HCEC 1CT (cell line): ENCODE measurements at places on chromosomes 16 and 17.

DNA sequence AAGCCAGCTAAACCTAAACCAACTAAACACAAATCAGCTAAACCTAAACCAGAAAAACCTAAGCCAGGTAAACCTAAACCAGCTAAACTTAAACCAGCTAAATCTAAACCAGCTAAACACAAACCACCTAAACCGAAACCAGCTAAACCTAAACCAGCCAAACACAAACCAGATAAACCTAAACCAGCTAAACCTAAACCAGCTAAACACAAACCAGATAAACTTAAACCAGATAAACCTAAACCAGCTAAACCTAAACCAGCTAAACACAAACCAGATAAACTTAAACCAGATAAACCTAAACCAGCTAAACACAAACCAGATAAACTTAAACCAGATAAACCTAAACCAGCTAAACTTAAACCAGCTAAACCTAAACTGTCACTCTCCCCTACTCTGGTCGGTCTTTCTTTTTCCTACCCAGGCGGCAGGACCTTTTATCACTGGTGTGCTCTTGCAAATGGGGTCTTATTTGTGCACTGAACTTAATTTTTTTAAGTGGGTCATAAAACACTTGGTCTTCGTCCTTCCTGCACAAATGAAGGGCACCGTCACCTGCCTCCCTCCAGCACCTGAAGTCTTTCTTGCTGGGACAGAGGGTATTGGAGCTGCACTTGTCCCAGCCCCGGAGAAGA is 7.2 kb downstream of the EVPL start:
- no peak for DNase-seq

DNA sequence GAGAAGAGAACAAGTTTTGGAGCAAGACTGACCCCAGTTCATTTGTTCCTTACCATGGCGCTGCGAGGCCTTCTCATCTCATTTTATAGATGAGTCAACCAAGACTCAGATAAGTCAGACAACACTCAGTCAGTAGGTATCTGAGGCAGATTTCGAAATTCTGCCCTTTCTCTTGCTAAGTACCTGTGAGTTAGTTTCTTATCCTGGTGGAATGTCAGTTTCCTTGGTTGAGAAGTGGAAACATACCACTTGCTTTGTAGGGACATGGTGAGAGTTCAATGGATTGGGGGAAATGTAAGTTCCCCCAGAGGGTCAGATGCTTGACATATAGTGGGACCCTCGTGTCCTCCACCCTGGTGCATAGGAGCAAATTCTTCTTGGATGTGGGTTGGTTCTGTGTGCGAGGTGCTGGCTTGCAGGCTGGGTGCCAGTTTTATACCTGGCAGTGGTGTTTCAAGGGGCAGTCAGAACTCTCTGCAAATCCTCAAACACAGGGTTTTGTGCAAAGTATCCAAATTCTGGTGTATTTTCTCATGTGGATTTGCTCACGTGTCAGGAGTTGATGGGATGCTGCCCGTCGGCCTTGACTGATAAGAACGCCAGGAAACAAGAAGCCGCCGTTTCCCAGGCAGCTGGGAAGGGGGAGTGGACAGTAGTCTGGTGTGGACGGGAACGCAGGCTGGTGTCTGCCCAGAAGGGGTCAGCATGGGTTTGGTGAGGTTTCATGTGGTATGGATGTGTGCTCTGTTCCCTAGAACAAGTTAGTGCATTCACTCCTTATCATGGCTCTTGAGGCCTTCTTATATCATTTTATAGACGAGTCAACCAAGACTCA is 61.1 kb upstream of the CIBAR2 start:
- DNase-seq: peak; percentile 92

DNA sequence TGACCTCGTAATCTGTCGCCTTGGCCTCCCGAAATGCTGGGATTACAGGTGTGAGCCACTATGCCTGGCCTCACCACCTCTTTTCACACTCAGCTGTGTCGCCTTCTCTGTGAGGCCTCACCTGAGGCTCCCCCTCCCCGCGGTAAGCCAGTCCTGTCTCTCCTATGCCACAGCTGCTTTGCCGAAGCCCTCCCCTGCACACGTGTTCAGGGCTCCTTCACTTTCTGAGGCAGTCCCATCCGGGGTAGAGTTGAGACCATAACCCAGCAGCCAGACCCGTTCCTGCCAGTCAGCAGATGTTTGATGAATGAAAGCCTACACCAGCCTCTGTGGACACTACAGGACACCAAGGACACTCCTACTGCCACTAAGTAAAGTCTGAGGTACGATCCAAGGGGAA is 10.6 kb downstream of the USP7 start:
- DNase-seq: no peak

- DNase-seq: no peak
These were observed 77.3 kb upstream of the ATF7IP2 start for GRCh38 chr16:10308305-10309193.

- no peak for DNase-seq
These were observed 10.0 kb downstream of the TNFAIP1 start for GRCh38 chr17:28345419-28346198.

GRCh38 chr16:50600582-50601283 is 52.5 kb downstream of the NKD1 start:
- no peak for DNase-seq

DNA sequence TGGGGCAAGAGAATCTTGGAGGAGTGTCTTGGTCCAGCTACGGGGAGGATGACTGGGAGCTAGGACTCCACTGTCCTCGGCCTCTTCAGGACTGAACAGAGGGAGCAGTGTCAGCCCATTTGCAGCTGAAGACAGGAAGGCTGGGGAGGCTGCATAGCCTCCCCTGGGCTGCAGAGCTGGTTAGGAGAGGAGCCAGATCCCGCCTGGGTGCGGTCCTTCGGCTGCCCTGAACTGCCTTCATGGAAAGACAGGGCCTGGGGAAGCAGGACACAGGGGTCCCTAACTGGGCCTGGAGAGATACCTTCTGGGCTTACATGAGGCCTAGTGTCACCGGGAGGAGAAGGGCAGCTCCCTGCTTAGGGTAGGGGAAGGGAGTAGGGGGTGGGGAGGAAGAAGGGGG is 26.6 kb downstream of the UNC13D start:
- DNase-seq: no peak

DNA sequence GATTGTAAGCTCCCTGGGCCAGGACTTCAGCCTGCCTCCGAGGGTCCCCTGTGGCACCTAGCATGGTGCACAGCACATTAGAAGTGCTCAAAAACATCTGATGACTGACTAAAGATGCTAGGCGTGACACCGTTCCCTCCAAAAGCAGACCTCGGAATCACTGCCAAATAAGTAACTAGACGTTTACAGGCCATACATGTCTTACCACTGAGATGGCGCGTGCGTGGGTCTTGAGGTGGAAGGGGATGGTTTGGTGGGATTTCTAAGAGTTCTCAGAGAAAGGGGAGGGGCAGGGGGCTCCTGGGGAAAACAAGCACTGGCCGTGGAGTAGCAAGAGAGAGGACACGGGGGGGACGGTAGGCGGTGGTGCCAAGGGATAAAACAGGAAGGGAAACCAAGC is 12.4 kb downstream of the MPO start:
- DNase-seq: no peak

DNA sequence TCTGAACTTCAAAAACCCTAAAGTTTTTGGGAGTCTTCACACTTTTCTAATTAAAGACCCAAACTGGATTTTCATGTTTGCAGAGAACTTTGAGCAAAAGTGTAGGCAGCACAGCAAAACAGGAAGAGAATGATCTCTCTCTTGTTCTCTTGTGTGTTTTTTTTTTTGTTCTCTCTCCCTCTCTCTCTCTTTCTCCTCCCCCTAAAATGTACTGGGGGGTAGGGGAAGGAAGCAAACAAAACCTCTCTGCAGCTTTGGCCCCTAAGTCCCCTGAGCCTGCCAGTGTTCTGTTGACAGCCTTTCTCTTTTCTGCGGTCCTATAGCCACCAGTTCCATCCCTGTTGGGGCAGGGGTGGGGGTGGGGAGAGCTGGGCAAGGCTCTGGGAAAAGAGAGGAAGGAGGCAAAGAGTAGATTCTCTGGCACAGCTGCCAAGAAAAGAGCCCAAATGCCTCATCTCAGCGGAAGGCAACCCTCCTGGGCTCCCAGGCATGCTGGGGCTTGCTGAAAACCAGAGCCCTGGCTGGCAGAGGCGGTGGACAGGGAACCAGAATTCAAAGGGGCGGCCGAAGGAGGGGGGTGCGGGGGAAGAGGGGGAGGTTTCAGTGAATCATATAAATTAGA is 295.3 kb downstream of the SOX9 start:
- DNase-seq: no peak

- DNase-seq: no peak
These were observed 175.1 kb downstream of the FOXL1 start for GRCh38 chr16:86753399-86753798.

DNA sequence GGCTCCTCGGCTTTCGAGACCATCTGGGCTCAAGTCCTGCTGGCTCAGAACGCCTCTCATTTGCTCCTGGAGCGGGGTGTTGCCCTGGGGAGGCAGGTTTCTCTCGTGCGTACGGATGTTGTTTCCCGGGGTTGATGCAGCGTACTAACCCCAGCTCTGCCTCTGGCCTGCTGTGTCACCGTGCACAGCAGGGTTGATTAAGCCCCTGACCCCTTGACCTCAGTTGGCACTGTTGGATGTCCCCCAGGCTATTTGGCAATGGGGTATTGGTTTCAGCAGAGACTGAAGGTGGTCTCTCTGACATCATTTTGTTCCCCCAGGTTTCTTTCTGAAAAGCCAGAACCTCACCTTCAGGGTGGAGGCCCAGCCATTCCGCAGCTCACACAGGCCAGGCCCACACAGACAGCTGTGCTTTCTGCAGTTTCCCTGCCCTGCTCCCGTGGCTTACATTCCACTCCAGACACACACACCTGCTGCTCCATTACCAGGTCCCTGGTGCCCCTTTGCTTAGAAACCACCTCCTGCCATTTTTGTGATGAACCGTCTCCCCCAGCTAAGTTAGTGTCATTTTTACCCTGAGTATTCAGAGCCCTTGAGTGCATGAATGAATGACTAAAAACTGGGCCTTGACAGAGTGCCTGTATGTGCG is 233.5 kb downstream of the CCDC182 start:
- no peak for DNase-seq

GRCh38 chr17:63035271-63035670 is 69.2 kb downstream of the TANC2 start:
- DNase-seq: peak; percentile 72

GRCh38 chr17:37079735-37080134 is 131.0 kb downstream of the AATF start:
- DNase-seq: peak; percentile 36

DNA sequence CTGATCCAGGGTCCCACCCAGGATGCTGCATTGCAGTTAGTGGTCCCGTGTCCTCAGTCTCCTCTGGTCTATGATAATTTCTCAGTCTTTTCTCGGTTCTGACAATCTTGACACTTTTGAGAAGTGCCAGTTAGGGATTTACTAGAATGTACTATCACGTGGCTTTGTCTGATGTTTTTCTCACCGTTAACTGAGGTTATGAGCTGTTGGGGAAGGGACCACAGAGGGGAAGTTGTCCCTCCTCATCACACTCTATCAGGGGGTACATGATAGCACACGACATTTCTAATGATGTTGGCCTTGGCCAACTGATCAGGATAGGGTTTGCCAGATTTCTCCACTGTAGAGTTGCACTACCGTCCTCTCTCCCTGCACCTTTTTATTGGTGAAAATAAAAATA is 250.9 kb upstream of the SDK2 start:
- DNase-seq: no peak

DNA sequence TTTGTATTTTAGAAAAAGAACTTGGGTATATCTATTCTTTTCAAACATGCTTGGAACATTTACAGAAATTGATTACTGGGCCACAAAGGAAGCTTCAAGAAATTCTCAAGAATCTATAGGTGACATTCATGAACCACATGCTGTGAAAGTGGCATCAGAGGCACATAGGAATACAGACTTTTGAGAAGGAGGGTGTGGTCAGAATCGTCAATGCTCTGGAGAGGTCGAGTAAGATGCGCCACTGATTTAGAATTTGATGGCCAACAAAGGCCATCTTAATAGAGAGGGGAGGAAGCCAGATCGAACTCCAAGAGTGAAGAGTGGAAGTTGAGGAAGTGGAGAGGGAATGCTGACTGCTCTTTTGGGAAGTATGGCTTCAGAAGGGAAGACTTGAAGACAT is 3.5 kb upstream of the NSMCE1 start:
- DNase-seq: no peak

GRCh38 chr17:5527601-5528250 is 41.4 kb downstream of the MIS12 start:
- DNase-seq: no peak

- DNase-seq: no peak
These were observed 29.7 kb downstream of the FANCA start for GRCh38 chr16:89786474-89787364.

DNA sequence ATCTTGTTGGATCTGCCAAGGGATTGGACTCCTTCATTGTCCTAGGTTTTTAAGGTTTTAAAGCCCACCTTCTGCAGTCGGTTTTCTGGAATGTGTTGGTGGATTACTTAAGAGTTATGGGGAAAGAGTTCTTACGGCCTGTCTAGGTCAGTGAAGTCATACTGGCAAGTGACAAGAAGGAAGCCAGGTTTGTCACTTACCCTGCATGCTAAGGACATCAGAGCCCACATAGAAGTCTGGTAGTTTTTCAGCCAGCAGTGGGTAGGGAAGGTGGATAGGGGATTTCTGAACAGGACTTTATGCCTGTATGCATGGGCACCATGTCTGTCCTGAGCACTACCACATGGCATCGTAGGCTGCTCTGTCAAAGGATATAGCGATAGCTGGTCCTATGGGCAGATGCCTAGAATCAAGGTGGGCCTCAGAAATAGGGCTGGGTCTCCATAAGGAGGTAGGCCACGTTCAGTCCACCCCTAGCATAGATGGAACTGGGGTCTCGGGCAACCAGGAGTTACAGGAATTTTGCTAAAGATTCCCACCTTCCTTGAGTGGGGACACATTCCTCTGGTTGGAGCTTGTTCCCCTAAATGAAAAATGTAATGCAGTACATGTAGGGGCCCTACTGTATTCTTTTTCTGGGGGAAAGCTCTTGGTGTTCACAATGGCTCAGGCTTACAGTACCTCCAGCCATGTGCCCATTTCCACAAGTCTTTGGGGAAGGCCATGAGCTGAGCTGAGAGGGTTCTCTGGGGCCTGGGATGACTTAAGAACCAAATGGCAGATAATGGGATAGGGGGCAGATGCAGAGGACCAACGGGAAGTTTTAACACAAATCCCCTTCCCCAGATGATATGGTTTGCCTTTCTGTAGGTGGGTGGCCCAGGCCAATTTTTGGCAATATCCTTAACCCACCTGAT is 27.5 kb downstream of the TRPV2 start:
- DNase-seq: no peak

- DNase-seq: peak; percentile 71
These were observed 38.8 kb downstream of the C16orf95 start for GRCh38 chr16:87278191-87279093.

DNA sequence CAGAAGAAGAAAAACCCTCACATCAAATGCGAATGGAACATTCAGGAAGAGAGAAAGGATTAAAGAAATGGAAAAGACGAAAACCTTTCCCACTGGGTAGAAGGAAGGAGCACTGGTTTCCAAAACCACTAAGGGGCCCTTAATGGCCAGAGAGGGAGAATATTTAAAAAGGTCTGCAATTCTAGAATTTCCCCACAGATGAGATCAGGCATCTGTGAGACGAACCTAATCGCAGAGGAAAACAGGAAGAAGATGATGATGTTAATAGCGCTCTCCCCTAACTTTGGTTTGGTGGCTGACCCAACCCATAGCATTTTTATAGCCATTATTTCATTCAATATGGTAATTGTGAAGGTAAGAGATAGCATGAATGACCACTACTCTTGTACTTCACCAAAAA is 32.8 kb downstream of the XYLT1 start:
- no peak for DNase-seq
